ENCODE measurements at places on chromosomes 2 and 18.

DNA sequence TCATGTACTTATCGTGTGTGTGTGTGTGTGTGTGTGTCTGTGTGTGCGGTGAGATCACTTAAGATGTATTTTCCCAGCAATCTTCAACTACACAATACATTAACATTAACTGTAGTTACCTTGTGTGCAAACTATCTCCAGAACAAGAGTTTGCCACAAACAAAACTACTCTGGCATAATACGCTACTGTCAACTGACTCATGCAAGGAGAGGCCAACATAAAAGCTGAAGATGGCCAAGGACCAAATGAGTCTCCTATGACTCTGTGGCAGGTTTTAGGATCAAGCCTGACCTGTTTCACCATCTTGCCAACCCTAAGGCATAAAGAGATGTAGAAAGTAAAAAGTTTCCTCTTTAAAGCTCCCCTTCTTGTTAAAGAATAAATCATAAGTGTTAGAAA lies 20.1 kb downstream of the CYB5A start:
- no peak for DNase-seq

GRCh38 chr18:55302167-55302833 lies 285.7 kb downstream of the TCF4 start:
- no peak for DNase-seq

DNA sequence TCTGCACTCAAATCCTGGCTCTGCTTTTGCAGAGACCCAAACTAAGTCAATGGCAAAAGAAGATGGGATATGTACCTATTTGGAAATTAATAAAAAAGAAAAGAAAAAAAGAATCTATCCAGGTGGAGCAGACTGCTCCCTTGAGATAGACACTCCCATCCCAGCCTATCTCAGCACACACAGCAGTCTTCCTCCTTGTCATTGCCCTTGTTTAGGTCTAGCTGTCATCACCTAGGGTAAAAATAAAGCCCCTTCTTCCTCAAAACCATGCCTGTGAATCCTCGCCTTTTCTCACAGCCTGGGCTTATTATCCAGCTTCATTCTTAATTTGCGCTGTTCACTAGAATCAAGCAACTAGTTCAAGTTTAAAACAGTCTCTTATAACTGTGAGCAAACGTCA lies 30.7 kb upstream of the ACSL3 start:
- no peak for DNase-seq

- peak; percentile 45 for DNase-seq
These were observed 273.2 kb upstream of the RGPD4 start for GRCh38 chr2:107553539-107553938.

DNA sequence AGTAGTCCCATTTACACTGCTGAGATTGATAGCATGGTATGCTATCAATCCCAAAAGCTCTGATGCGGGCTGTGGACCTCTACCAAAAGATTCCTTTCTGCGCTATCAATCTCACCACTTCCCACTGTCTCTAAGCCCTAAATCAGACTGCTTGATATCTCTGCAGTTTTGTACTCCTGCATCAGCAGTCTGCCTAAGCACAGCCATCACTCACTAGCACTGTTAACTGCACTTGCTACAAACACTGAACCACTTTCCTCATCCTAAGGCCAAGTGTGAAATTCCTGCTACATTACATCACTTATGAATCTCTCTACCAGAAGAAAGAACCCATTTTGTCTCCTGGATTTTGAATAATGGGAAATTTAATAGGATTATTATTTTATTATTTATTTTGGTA lies 237.0 kb downstream of the HNMT start:
- no peak for DNase-seq

DNA sequence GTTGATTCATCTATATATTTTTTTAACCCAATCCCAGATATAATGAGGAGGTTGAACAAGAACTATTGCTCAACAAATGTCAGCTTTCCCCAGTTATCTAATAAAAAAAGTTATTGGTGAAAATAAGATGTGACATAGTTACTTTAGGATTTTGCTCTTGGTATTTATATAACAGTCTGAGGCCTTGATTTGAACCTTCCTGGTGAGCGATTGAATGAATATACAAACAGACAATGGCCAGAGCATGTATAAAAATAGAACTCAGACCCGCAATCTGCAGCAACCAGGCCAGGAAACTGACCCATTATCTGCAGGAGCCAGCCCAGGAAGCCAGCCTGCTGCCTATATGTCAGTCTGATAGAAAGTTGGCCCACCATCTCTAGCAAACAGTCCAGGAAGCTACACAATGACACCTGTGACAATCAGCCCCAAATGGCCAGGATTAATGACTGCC lies 81.6 kb downstream of the HS6ST1 start:
- no peak for DNase-seq

GRCh38 chr2:644871-645270 lies 32.3 kb downstream of the TMEM18 start:
- no peak for DNase-seq

GRCh38 chr2:134128746-134129145 lies 125.1 kb upstream of the MGAT5 start:
- DNase-seq = no peak

DNA sequence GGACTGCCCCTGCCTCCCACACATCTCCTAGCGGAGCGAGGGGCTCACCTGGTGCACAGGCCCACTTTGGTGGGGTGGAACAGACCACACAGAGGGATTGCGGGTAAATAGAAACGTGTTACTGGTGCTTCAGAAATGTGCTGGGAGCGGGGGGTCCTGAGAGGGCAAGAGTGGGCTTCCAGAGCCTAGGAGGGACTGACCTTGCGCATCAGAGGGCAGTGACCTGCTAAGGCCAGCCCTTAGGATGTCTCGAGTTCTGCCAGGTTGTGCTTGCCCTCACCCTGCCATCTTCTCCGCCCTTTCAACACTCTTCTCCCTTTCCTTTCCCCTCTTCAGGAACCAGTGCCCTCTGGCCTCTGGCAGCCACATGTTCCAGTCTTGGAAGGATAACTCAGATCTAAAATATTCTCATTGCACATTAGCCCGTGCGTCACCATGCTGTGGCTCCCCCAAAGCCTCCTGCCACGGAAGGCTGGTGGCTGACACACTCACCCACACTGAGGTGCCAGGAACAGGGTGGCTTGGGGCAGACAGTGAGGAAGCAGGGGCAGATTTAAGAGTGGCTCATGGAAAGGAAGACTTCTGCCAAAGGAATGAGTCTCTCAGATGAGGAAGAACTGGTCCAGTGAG lies 89.6 kb downstream of the MCFD2 start:
- no peak for DNase-seq

- no peak for DNase-seq
These were observed 852.3 kb upstream of the CRIM1 start for GRCh38 chr2:35503311-35503710.

DNA sequence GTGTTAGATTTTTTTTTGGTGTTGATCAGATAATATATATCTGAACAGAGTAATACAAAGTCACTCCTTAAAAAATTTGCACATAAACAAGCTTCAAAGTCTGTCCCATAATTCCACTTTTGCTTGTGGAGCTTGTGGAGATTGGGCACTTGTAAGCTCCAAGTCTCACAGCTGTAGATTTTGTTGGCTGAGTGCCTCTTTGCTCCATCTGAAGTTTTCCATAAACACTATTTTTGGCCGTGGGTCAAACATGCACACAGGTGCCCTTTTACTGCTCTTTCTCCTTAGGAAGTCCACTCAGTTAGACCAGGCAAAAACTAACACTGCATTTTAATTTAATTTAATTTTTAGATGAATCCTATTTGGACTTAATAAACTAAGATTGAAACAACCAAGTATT lies 3.6 kb upstream of the KCNJ13 start:
- no peak for DNase-seq

- DNase-seq = no peak
These were observed 38.4 kb downstream of the ZAP70 start for GRCh38 chr2:97751752-97752151.

GRCh38 chr2:101802329-101802728 lies 104.8 kb downstream of the MAP4K4 start:
- no peak for DNase-seq

DNA sequence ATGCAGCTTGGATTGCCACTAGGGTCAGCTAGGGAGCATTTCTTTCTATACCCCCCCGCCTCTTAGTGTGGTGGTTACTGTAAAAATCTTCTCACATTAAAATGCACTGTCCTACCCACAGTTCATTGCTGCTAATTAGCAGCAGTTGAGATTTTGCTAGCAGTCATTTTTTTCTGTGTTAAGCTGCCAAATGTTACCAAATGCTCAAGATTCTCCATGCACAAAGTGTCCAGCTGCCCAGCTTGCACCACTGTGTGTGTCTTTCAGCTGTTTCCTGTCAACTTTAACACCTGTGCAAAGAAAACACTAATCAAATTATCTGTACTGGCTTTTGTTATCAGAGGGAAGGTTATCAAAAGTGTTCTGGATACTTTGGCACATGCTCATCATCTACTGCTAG lies 679.3 kb downstream of the NR4A2 start:
- DNase-seq = no peak

GRCh38 chr2:14420851-14421250 lies 211.7 kb upstream of the LRATD1 start:
- DNase-seq = peak; percentile 14

- DNase-seq = no peak
These were observed 12.0 kb downstream of the RUFY4 start for GRCh38 chr2:218081063-218081462.

- no peak for DNase-seq
These were observed 35.8 kb downstream of the PRELID3A start for GRCh38 chr18:12443551-12443950.

GRCh38 chr2:25218100-25218499 lies 49.7 kb upstream of the POMC start:
- no peak for DNase-seq

- DNase-seq = no peak
These were observed 18.9 kb downstream of the SLC8A1 start for GRCh38 chr2:40432921-40433483.

DNA sequence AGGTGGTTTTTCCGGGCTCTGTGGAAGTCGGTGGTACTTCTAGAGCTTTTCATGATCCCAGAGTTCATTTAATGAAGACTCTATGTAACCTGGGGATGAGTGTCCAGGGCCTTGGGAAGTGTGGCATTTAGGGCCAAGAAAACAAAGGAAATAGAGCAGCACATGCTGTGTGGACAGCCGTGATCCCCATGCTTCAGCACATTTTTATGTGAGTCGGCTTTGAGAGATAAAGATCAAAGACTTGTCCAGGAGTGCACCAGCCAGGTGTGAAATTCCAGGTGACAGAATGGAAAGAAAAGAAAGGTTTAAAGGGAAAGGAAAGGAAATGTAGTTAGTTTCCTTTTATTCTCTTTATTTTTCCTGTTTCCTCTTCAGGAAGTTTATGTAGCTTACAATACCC lies 258.0 kb upstream of the NRP2 start:
- DNase-seq = no peak

DNA sequence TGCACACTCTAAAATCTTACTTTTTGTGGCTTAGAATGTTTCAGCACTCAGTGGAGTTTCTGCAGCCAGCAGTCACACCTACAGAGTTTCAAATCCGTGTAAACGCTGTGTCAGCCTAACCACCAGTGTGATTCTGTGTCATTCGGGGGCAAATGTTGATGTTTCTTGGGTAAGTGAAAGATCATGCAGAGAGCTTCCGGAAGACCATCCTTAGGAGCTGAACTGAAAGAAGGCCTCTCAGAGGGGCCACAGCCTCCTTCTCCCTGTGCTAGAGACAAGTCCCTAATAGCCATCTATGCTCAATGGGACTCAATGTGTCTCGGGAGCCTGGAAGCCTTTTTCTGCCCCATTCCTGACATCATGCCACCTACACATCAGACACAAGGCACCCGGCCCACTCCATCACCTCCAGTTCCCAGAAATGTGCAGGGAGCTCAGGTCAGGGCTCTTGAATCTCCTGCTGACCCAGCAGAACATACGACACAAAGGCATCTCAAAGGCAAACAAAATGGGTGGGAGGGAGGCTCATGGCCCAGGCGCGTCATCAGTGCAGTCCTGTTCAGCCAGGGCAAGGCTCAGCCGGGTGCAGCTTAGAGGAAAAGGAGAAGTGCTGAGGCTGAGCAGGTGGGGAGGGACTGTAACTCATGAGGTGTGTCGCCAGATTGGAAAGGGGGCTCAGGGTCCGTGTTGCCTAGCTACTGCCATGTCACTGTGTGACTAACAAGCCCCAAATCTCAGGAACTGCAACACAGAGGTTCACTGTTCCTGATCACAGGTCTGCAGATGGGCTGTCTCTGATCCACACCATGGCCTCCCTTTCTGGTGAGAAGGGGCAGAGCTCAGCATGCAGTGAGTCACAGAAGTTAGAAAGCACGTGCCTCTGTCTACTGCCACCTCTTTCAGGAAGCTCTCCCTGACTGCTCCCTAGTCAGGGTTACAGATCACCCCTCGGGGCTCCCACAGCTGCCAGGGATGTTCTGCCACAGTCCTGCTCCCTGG lies 82.0 kb downstream of the SMAD7 start:
- DNase-seq = peak; percentile 11

DNA sequence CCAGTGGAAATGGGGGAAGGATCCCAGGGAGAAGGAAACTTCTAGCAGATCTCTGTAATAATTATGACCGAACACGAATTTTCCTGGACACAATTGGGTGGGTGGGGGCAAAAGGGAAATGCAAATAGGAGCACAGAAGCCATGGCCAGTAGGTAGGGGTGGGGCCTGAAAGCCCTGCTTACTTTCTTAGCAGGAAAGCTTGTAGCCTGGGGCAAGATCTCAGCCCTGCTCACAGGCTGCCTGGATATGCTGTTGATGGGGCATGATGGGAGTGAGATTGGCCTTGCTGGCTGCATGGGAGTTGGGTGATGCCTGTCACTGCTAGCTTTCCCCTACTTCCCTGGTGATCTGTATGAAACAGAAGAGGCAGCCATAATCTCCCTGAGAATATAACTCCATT lies 45.9 kb upstream of the SPOPL start:
- DNase-seq = no peak

- no peak for DNase-seq
These were observed 232.0 kb upstream of the FANCL start for GRCh38 chr2:58473165-58473564.

DNA sequence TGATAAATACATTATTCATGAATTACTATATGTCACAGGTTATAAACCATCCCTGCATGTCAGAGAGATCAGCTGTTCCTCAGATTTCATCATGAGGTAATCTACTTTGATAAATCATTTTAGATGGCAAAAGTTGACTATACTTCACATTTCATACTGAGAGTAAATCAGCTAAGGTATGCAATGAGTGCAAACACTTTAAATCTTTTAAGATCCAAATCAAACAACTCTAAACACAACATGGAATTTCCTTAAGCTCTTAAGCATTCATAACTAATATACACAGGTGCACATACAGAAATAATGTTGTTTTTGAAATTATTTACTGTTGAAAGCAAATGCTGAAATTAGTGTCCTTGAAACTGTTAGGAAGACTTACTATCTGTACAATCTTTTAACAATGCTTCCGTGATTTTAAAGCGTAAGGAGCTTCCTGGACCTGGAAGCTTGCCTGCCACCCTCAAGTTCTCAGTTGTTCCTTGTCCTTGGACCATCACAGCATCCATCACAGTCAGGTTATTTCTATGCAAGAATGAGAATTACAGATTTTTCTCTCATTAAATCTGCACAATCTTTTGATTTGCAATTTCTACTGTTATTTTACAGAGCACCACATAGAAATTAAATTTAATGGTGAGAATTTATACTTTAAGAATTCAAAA lies 83.2 kb downstream of the ZAP70 start:
- no peak for DNase-seq

GRCh38 chr2:2600366-2600765 lies 269.3 kb upstream of the MYT1L start:
- no peak for DNase-seq

GRCh38 chr2:38099099-38100028 lies 23.4 kb upstream of the CYP1B1 start:
- DNase-seq = no peak

- DNase-seq = peak; percentile 62
These were observed 781.3 kb upstream of the NRXN1 start for GRCh38 chr2:51813247-51813646.

- DNase-seq = no peak
These were observed 10.9 kb upstream of the GULP1 start for GRCh38 chr2:188280811-188281222.

GRCh38 chr18:76970770-76971559 lies 148.6 kb downstream of the ZNF236 start:
- no peak for DNase-seq

Measured in RKO (cell line).